Head of caudate nucleus (tissue), 42 donors: ENCODE measurements at places on chromosomes 1 and 21.

- DNase-seq = no peak
These were observed 15.2 kb downstream of the NR5A2 start for GRCh38 chr1:200042552-200043335.

GRCh38 chr1:11352058-11352715 lies 79.2 kb downstream of the UBIAD1 start:
- no peak for DNase-seq

- DNase-seq = no peak
These were observed 19.5 kb downstream of the MCM3AP start for GRCh38 chr21:46265736-46266525.

DNA sequence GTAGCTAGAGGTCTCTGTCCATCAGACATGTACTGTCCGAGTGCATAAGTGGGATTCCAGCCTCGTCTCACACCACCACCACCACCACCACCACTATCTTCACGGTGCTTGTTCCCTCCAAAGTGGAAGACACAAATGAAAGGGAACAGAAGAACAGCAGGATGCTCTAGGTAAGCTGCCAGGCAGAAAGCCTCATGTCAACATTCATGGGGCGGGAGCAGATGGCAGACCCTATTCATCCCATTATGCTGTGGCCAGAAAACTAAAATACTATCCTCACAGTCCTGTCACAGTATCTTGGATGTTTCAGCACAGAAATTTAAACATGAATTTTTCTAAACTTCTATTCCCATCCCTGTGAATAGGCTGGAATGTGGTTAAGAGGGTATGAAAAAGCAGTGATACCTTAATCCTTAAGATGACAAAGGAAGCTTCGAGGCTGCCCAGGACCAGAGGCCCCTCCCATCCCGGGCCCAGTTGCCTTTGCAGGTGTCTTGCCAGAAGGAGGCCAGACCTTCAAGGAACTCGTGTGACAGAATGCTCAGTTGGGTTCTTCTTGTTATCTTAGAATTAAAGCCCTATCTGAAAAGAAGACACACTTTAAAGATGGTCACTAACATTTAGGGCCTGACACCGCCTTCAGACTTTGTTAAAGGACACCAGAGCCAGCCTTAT lies 24.7 kb downstream of the APCS start:
- no peak for DNase-seq

GRCh38 chr1:117752661-117753060 lies 146.8 kb downstream of the TENT5C start:
- no peak for DNase-seq

- DNase-seq = no peak
These were observed 225.7 kb downstream of the GREM2 start for GRCh38 chr1:240385985-240386978.

GRCh38 chr1:3356827-3357460 lies 97.5 kb upstream of the ARHGEF16 start:
- no peak for DNase-seq

- DNase-seq = no peak
These were observed 547.6 kb downstream of the KIF26B start for GRCh38 chr1:245702346-245702745.

DNA sequence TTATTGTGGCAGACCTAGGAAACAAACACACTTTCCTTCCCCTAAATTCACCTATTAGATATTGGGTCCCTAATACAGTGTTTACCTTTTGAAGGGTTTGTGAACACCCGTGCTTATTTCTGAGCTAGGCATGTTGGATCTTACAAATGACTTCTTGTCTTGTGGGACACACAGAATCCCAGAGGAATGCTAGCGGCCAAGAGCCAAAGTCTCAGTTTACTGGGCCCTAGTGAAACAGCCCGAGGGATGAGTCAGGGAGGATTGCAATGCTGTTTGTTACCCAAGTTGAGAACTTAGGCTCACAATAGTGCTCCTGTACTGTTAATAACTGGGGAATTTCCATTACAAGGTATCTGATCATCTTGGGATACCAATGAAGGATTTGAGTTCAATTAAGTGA lies 100.1 kb upstream of the AKT3 start:
- no peak for DNase-seq

DNA sequence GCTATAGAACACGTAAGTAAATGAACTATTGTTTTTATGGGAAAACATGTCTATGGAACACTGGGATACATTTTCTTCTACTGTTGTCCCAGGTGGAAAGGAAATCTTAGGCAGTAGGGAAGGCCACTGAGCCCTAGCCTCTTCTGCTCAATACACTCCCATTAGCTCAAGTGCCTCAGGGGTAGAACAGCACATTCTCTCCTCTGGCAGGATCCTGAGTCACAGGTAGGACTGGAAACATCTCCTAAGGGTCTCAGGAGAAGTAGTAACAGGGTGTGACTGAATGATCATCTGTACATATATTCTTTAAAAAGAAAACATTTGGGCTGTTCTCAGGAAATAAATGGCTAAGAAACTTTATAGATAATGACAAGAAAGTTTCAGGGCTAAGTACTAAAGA lies 175.6 kb upstream of the ESRRG start:
- no peak for DNase-seq

- DNase-seq = no peak
These were observed 123.9 kb downstream of the LHX4 start for GRCh38 chr1:180353945-180354344.

DNA sequence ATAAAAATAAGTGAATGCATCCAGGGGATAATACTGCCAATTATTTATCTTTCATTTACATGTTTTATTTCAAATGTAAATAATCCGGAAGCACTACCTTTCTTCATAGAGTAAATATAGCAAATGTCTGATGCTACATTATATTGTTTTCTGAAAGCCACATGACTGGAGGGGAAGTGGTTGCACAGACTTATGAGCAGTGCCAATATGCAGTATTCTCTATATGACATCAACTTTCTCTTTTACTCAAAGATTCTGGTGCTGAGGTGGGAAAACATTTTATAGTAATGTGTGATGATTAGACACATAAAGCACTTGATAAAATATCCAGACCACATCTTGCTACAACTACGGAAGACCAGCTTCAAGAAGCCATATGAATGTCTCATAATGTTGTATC lies 314.7 kb downstream of the NEGR1 start:
- no peak for DNase-seq

- DNase-seq = no peak
These were observed 66.8 kb downstream of the NIBAN1 start for GRCh38 chr1:184907500-184907899.

GRCh38 chr1:184162281-184162680 lies 110.8 kb downstream of the TSEN15 start:
- DNase-seq = no peak

DNA sequence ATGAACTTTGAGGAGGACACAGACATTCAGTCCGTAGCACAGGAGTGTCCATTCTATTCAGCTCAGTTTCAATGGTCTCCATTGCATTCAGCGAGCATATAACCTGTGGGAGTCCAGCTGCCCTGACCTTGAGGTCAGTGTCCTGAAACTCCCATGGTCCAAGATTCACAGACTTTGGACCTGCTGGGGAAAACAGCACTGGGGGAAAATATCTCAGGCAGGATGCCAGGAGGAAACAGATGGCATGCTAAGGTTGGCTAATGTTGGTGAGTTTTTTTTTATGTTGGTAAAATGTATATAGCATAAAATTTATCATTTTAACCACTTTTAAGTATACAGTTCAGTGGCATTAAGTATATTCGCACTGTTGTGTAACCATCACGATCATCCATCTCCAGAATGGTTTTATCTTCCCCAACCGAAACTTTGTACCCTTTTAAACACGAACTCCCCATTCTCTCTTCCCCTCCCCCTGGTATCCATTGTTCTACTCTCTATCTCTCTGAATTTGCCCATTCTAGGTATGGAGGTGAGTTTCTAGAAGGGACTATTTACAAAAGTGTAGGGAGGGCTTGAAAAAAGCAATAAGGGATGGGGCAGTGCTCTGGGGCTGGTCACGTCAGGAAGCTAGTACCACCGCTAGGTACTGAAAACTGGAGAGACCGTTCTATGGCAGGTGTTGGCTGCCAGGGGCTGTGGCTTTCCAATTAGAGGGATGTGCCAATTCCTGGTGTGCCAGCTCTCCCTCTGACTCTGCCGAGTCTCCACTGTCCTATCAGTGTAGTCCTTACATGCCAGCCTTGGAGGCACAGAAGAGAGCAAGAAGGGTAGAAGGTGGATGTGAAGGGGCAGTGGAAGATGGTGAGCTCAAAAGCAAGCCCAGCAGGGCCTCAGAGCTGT lies 85.3 kb downstream of the FOXD2 start:
- DNase-seq = no peak

DNA sequence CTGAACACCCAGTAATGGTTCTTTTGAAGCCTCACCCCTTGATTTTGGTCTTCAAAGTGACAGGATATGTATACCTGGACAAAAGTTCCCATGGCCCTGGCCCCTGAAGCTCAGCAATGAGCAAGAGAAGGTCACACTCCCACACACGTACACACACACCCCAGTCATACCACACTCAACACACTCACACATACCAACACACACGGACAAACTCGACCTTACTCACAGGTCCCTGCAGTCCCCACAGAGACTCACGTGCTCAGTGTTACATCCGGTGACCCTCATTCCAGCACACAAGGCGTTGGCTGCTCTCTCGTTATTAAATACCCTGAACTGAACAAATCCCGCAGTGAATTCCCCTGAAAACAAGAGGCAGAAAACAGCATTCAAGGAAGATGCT lies 5.9 kb downstream of the ITLN1 start:
- DNase-seq = no peak

DNA sequence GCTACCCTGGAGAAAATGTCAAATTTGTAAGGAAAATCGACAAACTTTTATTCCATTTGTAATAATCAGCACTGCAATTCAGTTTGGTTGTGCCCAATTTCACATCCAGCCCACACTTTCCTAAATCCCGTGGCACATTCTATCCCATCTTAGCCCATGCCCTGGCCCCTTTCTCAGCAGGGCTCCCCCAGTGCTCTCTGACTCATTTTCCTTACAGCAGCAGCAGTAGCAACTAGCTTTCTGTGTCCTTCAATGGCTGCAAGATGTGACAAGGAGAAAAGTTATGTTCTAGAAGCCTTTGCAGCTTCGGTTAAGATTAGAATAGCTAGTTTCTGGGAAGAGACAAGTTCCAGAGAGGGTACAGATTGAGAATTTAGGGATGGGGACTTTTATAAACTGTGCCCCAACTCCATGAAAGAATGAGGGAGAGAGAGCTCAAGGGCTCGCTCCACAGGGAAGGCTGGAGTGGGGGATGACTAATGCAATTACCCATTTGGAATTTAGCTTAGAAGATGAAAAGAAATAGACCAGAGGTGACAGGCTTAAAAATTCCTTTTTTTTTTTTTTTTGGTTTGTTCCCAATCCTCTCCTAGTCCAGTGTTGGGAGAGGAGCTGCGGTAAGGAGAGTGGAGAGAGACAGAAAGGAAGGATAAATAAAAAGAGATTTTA lies 47.0 kb upstream of the POU2F1 start:
- no peak for DNase-seq

- no peak for DNase-seq
These were observed 39.5 kb downstream of the LBR start for GRCh38 chr1:225388372-225388771.

DNA sequence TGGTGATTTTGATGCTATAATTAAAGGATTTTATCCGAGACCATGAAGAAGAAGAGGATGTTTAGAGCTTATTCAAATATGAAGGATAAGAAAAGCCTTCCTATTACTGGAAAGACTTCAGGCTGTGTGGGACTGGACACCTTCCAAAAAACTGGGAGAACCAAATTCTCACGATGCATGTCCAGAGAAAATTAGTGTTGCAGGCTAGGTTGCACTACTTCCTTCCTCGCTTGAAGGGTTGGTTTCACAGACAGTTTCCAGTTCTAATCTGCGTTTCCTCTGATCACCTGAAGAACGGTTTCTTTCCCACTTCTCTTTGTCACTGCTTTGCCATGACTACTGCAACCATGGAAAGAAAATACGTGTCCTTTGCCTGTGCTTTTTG lies 2.0 kb downstream of the MTARC2 start:
- no peak for DNase-seq

- DNase-seq = no peak
These were observed 12.7 kb upstream of the HMGCL start for GRCh38 chr1:23837908-23838307.

GRCh38 chr21:44532712-44533111 lies 7.3 kb downstream of the KRTAP10-1 start:
- no peak for DNase-seq
